Panc1 (cell line): ENCODE measurements at places on chromosomes 4 and X.

DNA sequence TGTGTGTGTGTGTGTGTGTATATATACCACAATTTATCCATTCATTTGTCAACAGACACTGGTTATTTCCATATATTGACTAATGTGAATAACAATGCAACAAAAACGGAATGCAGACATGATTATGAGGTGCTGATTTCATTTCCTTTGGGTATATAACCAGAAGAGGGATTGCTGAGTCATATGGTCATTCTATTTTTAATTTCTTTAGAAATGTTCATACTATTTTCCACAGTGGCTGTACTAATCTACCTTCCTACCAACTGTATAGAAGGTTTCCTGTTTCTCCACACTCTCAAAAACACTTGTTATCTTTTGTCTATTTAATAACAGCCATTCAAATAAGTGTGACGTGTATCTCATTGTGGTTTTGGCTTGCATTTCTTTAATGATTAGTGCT, 269.9 kb downstream of the OPHN1 start:
- H3K4me1 ChIP-seq = no peaks in the 10 kb centered on the region
- no peak for DNase-seq
- H3K27ac ChIP-seq = no peak overlapping the region
- no peaks in the 10 kb centered on the region; the same call in 1 of the 2 replicates for H3K36me3 ChIP-seq
- no peak overlapping the region for H3K4me3 ChIP-seq

DNA sequence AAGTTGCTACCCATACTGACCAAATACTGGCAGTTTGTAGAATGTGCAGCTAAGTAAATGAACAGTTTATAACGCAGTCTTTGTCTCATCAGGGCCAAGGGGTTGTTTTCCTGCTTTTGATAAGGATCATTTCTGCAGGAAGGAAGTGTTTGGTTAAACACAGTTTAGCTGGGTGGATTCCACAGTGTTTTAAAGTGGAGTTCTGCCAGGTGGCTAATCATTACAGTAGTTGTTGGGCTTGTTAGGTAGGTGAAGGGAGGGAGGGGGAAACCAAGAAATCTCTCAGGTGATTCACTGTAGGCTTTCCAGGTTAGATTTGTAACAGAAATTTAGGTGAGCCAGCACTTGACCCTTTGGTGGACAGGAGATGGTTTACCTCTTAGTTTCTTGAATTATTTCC, 58.1 kb downstream of the FNIP2 start:
- no peaks in the 10 kb centered on the region for H3K36me3 ChIP-seq
- no peak overlapping the region for H3K4me3 ChIP-seq
- no peak overlapping the region for H3K27ac ChIP-seq
- H3K27me3 ChIP-seq = no peaks in the 10 kb centered on the region

DNA sequence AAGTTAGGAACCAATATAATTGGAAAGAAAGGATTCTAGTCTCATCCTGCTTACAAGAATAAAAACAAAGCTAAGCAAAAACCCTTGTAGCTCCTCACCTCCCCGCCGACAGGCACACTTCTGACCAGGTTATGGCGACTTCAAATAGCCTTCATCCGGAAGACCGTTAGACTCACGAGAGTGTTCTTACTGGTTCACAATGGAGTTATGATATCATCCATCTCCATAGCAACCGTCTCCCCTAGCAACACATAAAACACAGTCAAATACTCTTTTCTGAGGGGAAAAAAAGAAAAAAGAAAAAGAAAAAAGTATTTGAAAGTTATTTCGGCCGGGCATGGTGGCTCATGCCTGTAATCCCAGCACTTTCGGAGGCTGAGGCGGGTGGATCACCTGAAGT, at the start of gene IL13RA2:
IL13RA2 (minus strand) TSS at position 162 of the 400 bp plus-strand sequence. CDS start 347 bp downstream, outside the sequence.
- no peak within 1 kb of the TSS for H3K27ac ChIP-seq
- DNase-seq = no peak
- no peak within 1 kb of the TSS for H3K4me3 ChIP-seq
- H3K4me1 ChIP-seq = no peaks in the 10 kb centered on the region
- H3K27me3 ChIP-seq = no peaks in the 10 kb centered on the region

DNA sequence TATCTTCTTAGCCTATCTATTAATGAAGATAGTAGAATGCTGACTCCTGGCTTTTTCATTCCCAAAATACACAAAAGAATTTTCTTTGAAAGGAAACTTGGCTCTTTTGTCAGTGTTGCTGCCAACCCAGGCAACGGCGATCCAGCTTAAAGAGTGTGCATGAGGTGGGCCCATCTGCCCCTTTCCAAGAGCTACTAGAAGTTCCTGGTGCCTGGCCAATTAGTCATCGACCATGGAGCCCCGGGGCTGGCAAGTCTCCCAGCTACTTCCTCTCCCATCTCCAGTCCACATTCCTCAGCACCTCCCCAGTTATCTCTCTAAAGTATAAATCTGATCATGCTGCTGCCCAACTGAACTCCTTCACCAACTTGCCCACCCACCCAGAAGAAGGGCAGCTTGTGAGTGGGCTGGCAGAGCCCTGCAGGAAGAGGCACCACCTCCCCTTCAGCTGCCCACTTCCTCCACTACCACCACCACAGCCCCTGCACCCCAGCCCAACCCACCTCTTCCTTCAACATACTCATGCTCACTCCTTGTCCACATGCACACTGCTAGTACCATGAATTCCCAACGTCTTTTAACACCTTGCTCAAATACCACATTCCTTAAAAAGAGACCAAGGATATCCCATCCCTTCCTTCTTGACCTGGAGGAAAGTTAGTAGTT, 158.2 kb upstream of the MAP3K15 start:
- no peak for DNase-seq
- no peaks in the 10 kb centered on the region for H3K36me3 ChIP-seq
- peak overlapping the region; percentile 75 for H3K27ac ChIP-seq
- H3K4me3 ChIP-seq = no peak overlapping the region

- H3K27me3 ChIP-seq = no peaks in the 10 kb centered on the region
- H3K36me3 ChIP-seq = no peaks in the 10 kb centered on the region
- no peaks in the 10 kb centered on the region for H3K4me1 ChIP-seq
- no peak overlapping the region for H3K4me3 ChIP-seq
Observed at GRCh38 chr4:106978046-106978774, 57.9 kb downstream of the DKK2 start.

GRCh38 chr4:128604840-128605239, 204.7 kb upstream of the JADE1 start:
- H3K4me1 ChIP-seq = peaks cover 4% of the 10 kb centered on the region; the same call in 1 of the 2 replicates
- H3K4me3 ChIP-seq = no peak overlapping the region
- DNase-seq = no peak
- no peaks in the 10 kb centered on the region for H3K36me3 ChIP-seq
- H3K27me3 ChIP-seq = no peaks in the 10 kb centered on the region
- H3K27ac ChIP-seq = no peak overlapping the region
